ENCODE measurements at places on chromosomes 16 and 17.
A peak's percentile ranks its signal among the peaks of the same experiment; 100 is the strongest.

- DNase-seq: no peak
Observed at GRCh38 chr16:397736-398332, 835 bp downstream of the NME4 start.

GRCh38 chr17:74637926-74638325, 14.4 kb upstream of the CD300E start:
- no peak for DNase-seq

DNA sequence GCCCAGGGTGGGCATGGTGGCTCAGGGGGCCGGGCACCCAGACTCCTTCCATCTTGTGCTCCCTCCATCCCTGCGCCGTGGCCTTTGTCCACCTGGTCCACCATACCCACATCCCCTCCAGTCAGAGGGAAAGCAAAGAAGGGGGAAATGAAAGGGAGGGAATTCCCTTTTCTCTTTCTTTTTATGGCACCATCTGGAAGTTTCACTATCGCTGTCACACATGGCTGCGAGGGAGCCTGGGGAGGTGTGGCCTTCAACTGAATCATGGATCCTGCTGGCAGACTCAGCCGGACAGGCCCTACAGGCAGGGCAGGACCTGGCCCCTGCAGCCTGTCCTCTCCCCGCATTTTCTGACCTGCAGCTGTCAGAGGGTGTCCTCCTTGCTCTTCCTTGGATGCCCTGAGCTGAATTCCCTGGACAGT, 6.2 kb downstream of the SLC12A3 start:
- DNase-seq: no peak

- no peak for DNase-seq
Observed at GRCh38 chr16:71373073-71373472, 14.6 kb downstream of the CALB2 start.

GRCh38 chr17:45854209-45854608, 9.5 kb downstream of the SPPL2C start:
- no peak for DNase-seq

DNA sequence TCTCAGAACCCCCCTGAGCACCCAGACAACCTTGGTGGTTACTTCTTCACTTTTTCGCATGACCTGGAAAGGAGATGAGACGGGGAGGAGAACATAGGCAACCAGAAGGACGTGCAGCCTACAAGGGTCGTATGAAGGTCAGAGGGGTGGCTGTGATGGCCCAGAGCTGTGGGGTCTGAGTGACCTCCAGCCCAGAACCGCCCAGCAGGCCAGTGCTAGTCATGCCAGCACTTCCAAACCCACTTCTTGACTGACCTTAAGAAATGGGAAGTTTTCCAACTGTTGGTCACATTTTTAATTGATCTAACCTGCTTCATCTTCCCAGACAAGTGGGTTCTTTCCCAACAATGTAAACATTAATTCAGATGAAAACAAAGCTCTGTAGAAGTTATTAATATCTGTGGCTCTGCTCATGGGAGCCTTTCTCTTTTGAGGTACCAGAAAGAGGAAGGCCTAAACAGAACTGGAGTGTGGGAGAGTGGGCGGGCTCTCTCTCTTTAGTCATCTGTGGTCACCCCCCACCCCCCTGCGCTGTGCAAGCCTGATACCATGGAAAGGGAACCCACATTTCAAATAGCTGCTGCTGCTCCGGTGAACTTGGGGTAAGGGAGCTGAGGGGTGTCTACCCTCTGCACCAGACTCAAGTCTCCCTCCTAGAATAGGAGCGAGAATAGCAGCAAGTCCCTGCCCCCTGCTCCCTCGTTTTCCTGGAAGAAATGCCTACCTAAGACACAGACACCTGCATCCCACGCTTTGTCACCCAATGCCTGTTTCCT, 101.6 kb downstream of the RAB11FIP4 start:
- DNase-seq: peak; percentile 57

DNA sequence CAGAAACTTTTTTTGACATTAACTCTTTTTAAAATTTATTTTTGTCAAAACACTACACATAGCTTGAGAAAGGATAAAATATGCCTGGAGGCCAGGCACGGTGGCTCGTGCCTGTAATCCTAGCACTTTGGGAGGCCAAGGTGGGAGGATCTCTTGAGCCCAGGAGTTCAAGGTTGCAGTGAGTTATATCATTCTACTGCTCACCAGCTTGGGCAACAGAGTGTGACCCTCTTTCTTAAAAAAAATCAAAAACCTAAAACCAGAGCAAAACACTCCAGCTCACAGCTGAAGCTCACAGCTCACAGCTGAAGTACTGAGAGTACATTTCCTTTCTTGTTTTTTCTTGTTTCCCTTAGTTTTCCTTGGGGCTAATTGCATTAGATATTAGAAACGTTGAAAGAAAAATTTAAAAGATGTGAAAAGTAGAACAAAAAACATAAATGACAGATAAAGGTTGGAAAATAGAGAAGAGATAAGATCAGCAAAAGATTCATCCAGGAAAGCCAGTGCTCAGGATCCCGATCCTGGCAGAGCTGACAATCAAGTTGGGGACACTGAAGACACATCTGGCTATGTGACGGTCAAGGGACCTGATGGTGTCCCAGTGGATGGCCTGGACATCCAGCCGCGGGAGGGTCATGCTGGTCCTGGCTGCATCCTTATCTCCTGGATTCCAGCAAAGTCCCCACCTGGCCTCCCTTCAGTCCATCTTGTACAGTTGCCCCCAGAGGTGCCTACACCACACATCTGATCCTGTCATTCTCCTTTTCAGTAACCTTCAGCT, 9.8 kb downstream of the CHST6 start:
- DNase-seq: no peak

- DNase-seq: no peak
Observed at GRCh38 chr17:10633738-10634379, 23.2 kb downstream of the MYH3 start.

DNA sequence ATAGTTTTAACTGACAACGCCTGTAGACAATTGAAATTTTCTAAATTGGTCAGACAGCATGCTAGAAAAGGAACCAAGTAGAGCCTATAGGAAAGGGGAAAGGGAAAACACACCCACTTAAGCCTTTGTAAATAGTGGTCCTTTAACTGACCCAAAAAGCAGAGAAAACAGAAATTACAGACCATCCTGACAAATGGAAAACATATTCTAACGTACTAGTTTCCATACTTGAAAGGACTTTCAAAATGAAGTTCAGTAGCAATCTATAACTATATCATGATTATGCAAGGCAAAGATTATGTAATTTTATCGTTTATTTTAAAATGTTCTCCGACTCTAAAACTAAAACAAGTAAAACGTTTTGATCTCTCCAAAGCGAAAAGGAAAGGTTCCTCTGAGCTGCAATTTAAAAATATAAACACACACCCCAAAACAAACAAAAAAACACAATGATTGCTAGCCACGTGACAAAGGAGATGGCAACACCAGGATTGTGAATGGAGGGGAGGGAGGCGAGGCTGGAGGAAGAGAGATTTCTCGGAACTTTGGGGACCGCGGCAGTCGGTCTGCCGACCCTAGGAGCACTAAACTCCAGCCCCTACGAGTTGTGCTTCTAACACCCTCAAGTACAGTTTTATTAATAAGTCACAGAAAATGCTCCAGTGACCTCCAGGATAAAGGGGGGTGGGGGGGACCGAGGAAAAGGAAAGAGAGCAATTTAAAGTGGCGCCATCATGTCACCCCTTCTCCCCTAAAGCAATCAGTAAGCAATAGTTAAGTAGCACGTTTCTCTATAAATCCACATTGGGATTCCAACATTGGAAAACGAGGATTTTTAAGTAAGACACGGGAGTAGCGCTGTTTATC, 1.7 kb downstream of the KANSL1 start:
- DNase-seq: peak; percentile 58

- DNase-seq: no peak
Observed at GRCh38 chr17:21301593-21302550, 17.4 kb downstream of the MAP2K3 start.

- DNase-seq: no peak
Observed at GRCh38 chr16:49858200-49859124, 2.5 kb upstream of the ZNF423 start.

DNA sequence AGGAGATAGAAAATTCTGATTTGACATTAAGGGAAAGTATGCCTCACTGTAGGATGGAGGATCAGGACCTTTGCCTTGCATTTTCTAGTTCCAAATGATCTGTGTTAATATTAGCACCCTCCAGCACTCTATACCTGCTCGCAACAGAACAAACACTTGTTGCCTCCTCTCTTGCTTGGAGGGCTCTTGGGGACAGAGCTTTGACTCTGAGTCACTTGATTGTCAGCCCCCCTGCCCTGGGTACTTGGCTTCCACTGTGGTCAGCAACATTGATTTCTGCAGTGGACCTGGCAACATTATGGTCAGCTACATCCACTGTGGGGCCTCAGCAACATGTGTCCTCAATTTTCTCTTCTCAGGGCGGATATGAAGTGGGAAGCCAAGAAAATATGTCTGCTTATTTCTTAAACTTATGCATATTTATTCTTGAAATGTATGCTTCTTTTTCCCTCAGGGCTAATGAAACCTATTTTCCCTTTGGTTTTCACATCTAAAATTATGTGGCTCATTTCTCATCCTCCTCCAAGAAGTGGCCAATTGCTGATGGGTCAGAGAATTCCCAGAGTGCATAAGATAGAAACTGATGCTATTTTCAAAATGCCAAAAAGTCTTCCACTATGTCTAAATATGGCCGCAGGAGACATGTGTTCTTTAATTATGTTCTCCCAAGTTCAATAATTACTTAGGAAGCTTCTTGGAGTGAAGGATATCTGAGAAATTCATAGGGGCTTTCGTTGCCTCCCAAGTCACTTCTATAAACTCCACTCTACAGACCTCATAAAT, 94.6 kb upstream of the SMIM36 start:
- no peak for DNase-seq

- DNase-seq: no peak
Observed at GRCh38 chr17:44677136-44677535, 12.4 kb downstream of the CCDC43 start.

DNA sequence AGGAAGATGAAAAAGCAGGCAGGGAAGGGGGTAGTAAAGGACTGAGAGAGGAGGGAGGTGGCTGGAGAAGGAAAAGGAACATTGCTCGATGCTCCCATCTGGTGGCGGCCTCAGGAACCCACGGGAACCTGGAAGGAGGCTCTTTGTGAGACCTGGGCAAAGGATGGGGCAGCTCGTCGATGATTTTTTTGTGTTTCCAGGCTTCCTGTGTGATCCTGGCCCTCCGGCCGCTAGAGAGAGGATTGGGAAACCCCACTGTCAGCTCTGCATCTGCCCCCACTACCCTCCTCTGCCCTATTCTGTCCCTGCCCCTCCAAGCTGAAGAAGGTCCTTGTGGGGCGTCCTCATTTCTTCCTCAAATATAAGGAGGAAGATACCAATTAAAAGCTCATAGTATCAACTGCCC, 6.6 kb downstream of the WFIKKN2 start:
- peak; percentile 57 for DNase-seq

GRCh38 chr16:13372421-13372820, 471.0 kb downstream of the SHISA9 start:
- no peak for DNase-seq

- no peak for DNase-seq
Observed at GRCh38 chr16:48378836-48379235, 6.4 kb downstream of the SIAH1 start.

GRCh38 chr17:47660064-47660492, 10.4 kb downstream of the KPNB1 start:
- DNase-seq: peak; percentile 69

Measured in activated CD4-positive, alpha-beta T cell treated with anti-CD3 and anti-CD28 coated beads, Interleukin-2, amount 50 U/mL, for 16 hours (primary cell).